ENCODE measurements at places on chromosomes 2 and 18. TPM values are rescaled to one million over a fixed set of nuclear protein-coding genes. Genes with fewer than 3 reads are reported as not detected.

The TSN gene
- total RNA-seq, result 24.1 TPM

The CNDP1 gene
- 1.1 TPM for total RNA-seq

The XIRP2 gene
- not detected for total RNA-seq

The HES6 gene
- total RNA-seq, result 10.0 TPM

The SULT6B1 gene
- not detected for total RNA-seq

The ANKRD62 gene
- total RNA-seq, result 0.16 TPM

The ASPRV1 gene
- total RNA-seq, result 389 TPM

The REEP1 gene
- 2.7 TPM for total RNA-seq

The ANKRD30B gene
- not detected for total RNA-seq

The CCDC85A gene
- 2.7 TPM for total RNA-seq

The CTNNA2 gene
- 0.21 TPM for total RNA-seq

The CMPK2 gene
- 1.0 TPM for total RNA-seq

The CPO gene
- not detected for total RNA-seq

The ACTG2 gene
- total RNA-seq, result 9.4 TPM

The TRIB2 gene
- 29.7 TPM for total RNA-seq

The ITGB6 gene
- total RNA-seq, result 13.8 TPM

The GNAL gene
- total RNA-seq, result 8.7 TPM

The CD8A gene
- 0.15 TPM for total RNA-seq

The ZNF892 gene
- total RNA-seq, result 2.0 TPM

The RAB6C gene
- 0.40 TPM for total RNA-seq

The TNFAIP6 gene
- 0.45 TPM for total RNA-seq

The TDRD15 gene
- total RNA-seq, result not detected

The UPP2 gene
- not detected for total RNA-seq

The SNTG2 gene
- total RNA-seq, result 3.2 TPM

The TMEM198 gene
- 1.5 TPM for total RNA-seq

The DNAJC5G gene
- not detected for total RNA-seq

The CHRNG gene
- total RNA-seq, result not detected

The NOTO gene
- not detected for total RNA-seq

The FMNL2 gene
- 16.2 TPM for total RNA-seq

The EPAS1 gene
- total RNA-seq, result 110 TPM

The CCL20 gene
- total RNA-seq, result not detected

The PTPN2 gene
- 38.3 TPM for total RNA-seq

The CHCHD5 gene
- total RNA-seq, result 11.7 TPM

The SRD5A2 gene
- not detected for total RNA-seq

The ALK gene
- 0.42 TPM for total RNA-seq

The CRYGD gene
- total RNA-seq, result not detected

The SPDYA gene
- total RNA-seq, result 1.2 TPM

The REG1B gene
- total RNA-seq, result not detected

The UGT1A4 gene
- total RNA-seq, result not detected

The IHH gene
- not detected for total RNA-seq

The RPIA gene
- total RNA-seq, result 9.6 TPM

The UBE2F gene
- total RNA-seq, result 32.2 TPM

The AMER3 gene
- not detected for total RNA-seq

The HOXD10 gene
- 0.59 TPM for total RNA-seq

Data from suprapubic skin (tissue), 4 donors.